ENCODE measurements at places on chromosomes 1 and 21. TPM values are rescaled to one million over a fixed set of nuclear protein-coding genes. Genes with fewer than 3 reads are reported as not detected.

KCNA10 gene
- total RNA-seq = not detected

FLG gene
- not detected for total RNA-seq

VCAM1 gene
- 4.6 TPM for total RNA-seq

PLA2G5 gene
- not detected for total RNA-seq

DNA sequence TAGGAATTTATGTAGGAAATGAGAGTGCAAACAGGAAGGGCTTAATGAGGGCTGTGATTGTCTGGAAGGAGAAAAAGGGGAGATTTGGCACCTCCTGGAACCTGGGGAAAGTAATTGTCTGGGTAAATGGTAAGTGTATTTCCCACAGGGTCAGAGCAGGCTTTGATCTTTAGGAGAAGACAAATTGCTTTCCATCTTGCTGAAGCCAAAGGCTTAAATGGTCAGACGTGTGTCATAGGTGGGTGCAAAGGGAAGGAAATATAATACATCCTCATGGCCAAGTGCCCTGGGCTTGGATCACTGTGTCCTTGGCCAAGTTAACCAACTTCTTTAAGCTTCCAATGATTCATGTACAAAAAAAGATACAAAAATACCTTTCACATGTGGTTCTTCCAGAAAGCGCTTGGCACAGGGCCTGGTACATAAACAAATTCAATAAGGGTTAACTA, 1.3 kb upstream of the DUSP23 start:
- peaks cover 33% of the 10 kb centered on the region for H3K4me1 ChIP-seq
- DNase-seq = no peak
- H3K27ac ChIP-seq = peak overlapping the region; percentile 76

GRCh38 chr21:36791695-36792470, 93.0 kb downstream of the SIM2 start:
- H3K4me1 ChIP-seq = peaks cover 6% of the 10 kb centered on the region
- H3K27me3 ChIP-seq = no peaks in the 10 kb centered on the region
- H3K27ac ChIP-seq = no peak overlapping the region
- no peak overlapping the region for H3K4me3 ChIP-seq

DNA sequence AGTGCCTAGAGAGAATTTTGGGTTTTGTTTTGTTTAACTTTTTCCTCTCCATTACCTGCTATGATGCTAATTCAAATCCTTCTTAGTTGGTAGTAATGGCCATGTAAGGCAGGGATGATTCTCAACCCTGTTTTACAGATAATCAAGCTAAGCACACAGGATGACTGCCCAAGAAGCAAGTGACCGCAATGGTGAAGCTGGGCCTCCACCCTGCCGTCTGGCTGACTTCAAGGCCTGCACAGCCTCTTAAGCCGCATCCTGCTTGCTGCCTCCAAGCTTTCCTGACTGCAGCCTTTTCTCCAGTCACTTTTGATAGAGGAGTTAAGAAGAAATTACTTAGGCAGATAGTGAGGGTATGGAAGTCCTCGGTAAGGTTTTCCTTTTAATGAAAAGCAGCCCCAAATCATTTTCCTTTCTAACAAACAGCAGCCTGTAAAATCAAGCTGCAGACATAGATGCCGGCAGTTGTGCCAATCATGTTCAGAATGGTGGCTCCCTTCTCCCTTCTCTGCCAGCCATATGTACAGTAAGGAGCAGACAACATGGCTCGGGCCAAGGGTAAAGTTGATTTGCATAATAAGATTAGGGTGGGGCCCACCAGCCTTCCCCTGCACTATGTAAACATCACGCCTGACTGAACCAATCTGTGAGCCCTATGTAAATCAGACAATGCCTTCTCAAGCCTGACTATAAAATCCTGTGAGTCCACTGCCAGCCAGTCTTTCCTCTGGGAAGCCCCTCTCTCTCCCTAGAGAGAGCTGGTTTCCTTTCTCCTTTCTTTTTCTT, 8.8 kb upstream of the CTBS start:
- H3K36me3 ChIP-seq = no peaks in the 10 kb centered on the region
- peaks cover 16% of the 10 kb centered on the region for H3K4me1 ChIP-seq
- no peak for DNase-seq
- peak overlapping the region; percentile 76 for H3K27ac ChIP-seq
- no peaks in the 10 kb centered on the region for H3K27me3 ChIP-seq
- H3K4me3 ChIP-seq = no peak overlapping the region
